HCT116 (cell line): ENCODE measurements at places on chromosomes 2 and 18. TPM values are rescaled to one million over a fixed set of nuclear protein-coding genes. Genes with fewer than 3 reads are reported as not detected.
A peak's percentile ranks its signal among the peaks of the same experiment; 100 is the strongest.

- DNase-seq, result no peak
These were observed 235.0 kb downstream of the MBD5 start for GRCh38 chr2:148255929-148256328.

DNA sequence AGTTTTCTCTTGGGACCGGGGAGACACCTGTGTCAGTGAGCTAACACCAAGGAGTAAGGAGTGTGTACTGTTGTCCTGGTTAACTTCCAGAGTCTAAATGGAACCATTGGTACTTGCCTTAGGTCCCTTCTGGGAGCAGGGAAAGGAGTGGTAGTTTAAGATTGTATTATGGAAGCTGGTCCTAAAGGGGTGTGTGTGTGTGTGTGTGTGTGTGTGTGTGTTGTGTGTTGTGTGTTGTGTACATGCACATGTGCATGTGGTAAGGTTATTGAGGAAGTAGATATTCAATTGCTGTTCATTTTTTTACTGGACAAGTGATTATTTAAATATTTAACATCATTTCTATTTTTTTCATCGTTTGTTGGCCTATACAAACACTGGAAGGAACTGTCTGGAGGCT, 1.4 kb downstream of the APLF start:
- DNase-seq, result no peak

Gene CCDC68
- total RNA-seq, result 6.6 TPM

- DNase-seq, result no peak
These were observed 147.7 kb upstream of the SPATS2L start for GRCh38 chr2:200158647-200159356.

GRCh38 chr2:33051586-33052360, 105.0 kb downstream of the LTBP1 start:
- no peak for DNase-seq

Gene ALPI
- total RNA-seq, result not detected

Gene ARHGAP28
- not detected for total RNA-seq

GRCh38 chr2:177338177-177338721, 54.3 kb upstream of the AGPS start:
- peak; percentile 85 for DNase-seq
